Airway epithelial cell (primary cell): ENCODE measurements at places on chromosomes 11 and 22. TPM values are rescaled to one million over a fixed set of nuclear protein-coding genes. Genes with fewer than 3 reads are reported as not detected.

Gene ART1
- total RNA-seq, result not detected in 2 replicates

Gene BTG4
- not detected in 2 replicates for total RNA-seq

Gene GP1BB
- 15.0 and 20.3 TPM in 2 replicates for total RNA-seq

Gene FGF4
- total RNA-seq, result not detected in 2 replicates

Gene OR5A1
- not detected in 2 replicates for total RNA-seq

Gene PIK3C2A
- 28.6 and 36.8 TPM in 2 replicates for total RNA-seq

Gene CTSW
- not detected in 2 replicates for total RNA-seq

Gene TRIM22
- total RNA-seq, result 11.9 and 14.9 TPM in 2 replicates

Gene TMEM132A
- 107 and 120 TPM in 2 replicates for total RNA-seq

Gene CDC42BPG
- total RNA-seq, result 15.9 and 17.4 TPM in 2 replicates

Gene DDI1
- not detected in 2 replicates for total RNA-seq

Gene C22orf42
- not detected in 2 replicates for total RNA-seq

Gene LYVE1
- not detected in 2 replicates for total RNA-seq

Gene MS4A15
- not detected in 2 replicates for total RNA-seq

Gene OR1S2
- not detected in 2 replicates for total RNA-seq

Gene FAM180B
- not detected in 2 replicates for total RNA-seq

Gene MISFA
- total RNA-seq, result 0.42 and 0.85 TPM in 2 replicates

Gene CLDN5
- total RNA-seq, result 0.14 and 0.37 TPM in 2 replicates

Gene PKDREJ
- total RNA-seq, result under 0.01 TPM in 1 of 2 replicates, not detected in the other

Gene ATL3
- total RNA-seq, result 24.3 and 42.7 TPM in 2 replicates

Gene RTN4R
- 7.0 and 12.4 TPM in 2 replicates for total RNA-seq

Gene ASCL3
- not detected in 2 replicates for total RNA-seq

Gene H19
- total RNA-seq, result 810 and 834 TPM in 2 replicates

Gene CYP2R1
- 10.7 and 13.7 TPM in 2 replicates for total RNA-seq
